ENCODE measurements at places on chromosomes 4 and X.
A peak's percentile ranks its signal among the peaks of the same experiment; 100 is the strongest.

GRCh38 chrX:46788902-46789301 is 30.0 kb upstream of the SLC9A7 start:
- DNase-seq = no peak

DNA sequence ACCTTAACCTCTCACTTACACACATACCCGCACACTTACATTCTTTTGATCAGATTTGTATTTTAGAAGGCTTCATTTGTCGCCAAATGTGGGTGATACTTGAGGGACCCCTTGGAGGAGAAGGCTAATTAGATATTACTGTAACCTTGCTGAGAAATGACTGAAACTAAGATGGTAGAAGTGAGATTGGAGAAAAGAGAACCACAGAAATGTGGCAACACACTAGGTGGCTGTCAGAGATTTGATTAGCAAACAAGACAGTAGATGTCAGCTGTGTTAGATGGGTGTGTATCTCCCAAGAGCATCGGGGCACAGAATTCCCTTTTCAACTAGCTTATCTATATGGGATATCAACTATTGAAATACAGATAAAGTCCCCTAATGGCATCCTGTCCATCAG is 149.3 kb upstream of the FABP2 start:
- DNase-seq = no peak

DNA sequence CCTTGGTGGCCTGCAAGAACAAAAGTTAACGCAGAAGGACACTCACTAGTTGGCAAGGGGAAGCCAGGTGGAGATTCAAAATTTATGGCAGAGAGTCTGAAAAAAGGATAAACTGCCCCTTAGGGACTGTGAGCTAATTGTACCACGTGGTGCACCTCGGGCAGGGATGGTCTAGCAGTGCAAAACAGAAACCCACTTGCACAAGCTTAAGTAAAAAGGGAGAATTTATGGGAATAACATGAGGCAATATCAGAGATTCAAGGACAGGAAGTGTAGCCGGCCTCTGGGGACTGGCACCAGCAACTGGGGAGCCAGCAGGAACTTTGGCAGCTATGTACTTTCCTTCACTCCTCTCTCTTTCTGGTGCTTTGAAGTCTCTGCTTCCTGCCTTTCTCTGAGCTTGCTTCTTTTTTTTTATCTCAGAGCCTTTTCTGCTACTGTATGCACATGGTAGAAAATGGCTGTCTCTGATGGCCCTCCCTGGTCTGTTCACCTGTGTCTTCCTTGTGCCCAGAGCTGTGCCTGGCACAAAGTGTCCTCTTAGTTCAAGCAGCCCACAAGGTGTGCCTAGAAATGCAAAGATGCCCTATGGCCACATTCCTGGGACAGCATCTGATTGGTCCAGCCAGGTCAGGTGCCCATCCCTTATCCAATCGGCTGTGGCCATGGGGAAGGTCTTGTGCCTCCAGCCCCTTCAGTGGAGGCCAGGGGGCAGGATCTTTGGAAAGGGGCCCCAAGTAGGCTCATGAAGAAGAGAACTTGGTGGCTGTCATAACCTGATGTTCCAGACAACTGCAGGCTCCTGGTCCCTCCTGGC is 114.8 kb upstream of the ATP6AP2 start:
- DNase-seq = no peak

- no peak for DNase-seq
Observed at GRCh38 chr4:40124690-40125089, 68.0 kb downstream of the N4BP2 start.

DNA sequence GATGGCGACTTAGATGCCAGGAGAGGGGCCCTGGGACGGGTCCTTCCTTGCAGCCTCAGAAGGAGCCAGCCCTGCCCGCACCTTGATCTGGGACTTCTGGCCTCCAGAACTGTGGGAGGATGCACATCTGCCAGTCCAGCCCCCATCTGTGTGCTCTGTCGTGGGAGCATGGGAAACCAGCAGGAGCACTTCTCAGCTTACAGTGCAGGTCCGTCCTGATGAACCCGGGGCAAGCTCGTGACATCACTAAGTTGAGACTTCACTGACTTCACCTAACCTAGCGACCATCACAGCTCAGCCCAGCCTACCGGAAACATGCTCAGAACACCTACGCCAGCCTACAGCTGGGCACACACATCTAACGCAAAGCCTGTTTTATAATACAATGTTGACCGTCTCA is 38.1 kb downstream of the ABLIM2 start:
- no peak for DNase-seq

GRCh38 chr4:41471126-41472071 is 66.6 kb upstream of the LIMCH1 start:
- DNase-seq = no peak

GRCh38 chrX:29215251-29215650 is 628.0 kb downstream of the IL1RAPL1 start:
- DNase-seq = no peak

DNA sequence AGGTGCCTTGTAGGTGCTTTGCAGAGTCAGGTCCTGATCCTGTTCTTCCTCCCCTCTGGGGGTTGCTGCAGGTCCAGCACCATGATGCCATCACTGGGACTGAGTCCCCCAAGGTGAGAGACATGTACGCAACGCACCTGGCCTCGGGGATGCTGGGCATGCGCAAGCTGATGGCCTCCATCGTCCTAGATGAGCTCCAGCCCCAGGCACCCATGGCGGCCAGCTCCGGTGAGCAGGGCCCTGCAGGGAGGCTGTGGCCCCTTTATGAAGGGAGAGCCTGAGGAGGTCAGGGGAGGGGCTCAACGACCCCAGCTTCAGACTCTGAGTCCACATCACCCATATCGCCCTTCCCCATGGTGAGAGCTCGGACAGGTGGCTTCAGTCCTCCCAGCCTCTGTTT is 23.1 kb downstream of the MAN2B2 start:
- DNase-seq = no peak

GRCh38 chr4:53480909-53481308 is 103.5 kb downstream of the FIP1L1 start:
- DNase-seq = no peak

DNA sequence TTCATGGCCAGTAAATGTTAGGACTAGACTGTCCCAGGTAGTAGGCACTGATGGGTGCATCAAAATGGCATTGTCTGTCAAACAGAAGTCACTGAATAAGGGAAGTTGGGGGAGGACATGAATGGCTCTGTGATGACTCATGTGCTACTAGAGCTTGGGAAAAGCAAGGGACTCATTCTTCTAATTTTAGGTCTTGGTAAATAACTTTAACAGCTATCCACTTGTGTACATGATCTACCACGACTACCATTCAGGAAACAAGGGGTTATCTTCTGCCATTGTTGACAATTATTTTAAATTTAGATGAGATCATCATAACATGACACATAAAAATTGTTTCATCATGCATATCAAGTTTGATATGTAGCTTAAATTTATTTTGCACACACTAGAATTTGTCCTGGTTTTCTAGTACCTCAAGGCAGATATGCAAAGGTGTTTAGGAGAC is 6.3 kb downstream of the AREG start:
- no peak for DNase-seq

- no peak for DNase-seq
Observed at GRCh38 chrX:71107762-71108360, 1.3 kb upstream of the CXorf65 start.

- DNase-seq = no peak
Observed at GRCh38 chr4:138865765-138866164, 149.8 kb upstream of the NOCT start.

DNA sequence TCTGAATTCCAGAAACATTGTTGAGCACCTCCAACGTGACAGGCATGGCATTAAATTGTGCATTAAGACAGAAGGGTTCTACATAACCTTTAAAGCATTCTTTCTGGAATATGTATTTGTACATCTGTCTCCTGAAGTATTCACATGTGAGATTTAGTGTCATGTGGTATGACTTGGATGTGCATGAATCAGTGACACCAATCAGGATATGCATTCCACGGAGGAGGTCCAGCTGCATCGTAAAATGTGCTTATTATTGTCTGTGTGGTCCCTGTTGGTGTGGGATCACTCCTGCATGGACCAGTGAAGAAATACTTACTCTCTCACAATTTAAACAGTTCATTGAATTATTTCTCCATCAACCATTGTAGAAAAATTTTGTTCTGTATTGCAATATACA is 149.0 kb downstream of the MID1 start:
- DNase-seq = no peak

DNA sequence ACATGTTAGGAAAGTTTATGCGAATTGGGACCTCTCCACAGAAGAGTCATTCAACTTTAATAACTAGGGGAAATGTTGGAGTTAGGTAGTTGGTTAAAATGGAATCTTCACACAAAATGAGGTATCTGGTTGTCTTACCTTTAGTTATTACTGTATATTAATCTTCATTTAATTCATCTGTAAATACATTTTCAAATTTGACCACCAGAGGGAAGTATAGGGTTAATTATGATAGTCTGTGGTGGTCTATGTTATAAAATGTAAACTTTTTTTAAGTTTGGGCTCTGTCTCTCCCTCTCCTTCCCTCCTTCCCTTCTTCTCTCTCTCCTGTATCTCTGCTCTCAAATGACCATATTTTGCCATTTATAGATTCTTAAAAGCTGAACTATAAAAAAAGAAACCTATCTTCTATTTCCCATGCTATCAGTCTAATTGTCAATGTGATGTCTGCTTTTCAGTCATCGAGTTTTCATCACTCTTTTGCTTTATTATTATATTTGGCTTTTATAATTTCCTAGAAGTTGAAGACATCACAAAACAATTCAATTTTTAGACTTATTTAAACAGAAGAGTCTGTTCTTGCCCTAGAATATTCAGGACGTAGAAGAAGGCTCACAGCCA is 49.8 kb downstream of the TMEM144 start:
- DNase-seq = peak; percentile 23

GRCh38 chr4:1126506-1126905 is 13.1 kb upstream of the RNF212 start:
- no peak for DNase-seq

DNA sequence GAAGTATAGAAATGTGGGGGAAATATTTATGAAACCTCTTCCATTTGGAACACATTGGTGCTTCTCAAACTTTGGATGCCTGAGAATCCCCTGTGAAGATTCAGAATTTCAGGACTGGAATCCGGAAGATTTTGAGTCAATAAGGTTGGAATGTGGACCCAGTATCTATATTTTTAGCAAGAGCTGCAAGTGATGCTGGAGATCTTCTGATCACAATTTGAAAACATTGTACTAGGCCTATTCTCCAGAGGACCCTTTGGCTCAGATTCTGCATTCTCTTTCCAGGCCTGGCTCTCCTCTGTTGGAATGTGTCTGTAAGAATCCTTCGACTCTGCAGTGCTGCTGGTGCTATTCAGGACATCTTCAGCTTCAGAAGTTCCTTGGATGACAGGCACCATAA is 2.4 kb upstream of the PKD2 start:
- no peak for DNase-seq

GRCh38 chrX:106874075-106874474 is 29.1 kb downstream of the RIPPLY1 start:
- DNase-seq = peak; percentile 9

DNA sequence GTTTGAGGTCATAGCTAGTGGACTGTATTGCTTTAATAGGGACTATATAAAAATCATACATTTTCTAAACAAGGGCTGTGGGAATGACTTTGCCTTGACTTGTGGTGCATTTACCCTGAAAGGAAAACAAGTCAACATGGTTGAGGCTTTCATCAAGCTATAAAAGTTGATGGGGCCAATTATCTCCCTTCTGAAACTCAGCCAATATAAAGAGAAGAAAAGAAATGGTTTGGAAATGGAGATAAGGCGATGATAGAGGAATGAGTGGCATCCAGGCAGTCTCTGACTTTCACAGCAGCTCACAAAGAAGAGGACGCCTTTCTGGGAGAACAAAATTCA is 118.7 kb downstream of the SMARCA1 start:
- no peak for DNase-seq

DNA sequence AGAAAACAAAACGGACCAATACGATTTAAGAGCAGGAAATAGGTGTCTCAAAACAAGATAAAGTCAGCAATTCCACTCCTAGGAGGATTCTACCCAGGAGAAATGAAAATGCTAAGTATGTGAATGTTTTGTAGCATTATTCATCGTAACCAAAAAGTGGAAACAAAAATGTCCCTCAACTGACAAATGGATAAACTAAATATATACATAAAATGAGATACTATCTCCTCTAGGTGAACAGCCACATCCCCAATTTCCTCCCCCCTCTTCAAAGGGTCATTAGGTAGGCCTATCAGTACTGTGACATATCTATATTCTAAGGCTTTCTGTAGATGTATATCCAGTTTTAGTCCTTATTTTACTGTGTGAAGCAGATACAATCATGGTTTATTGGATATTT is 18.0 kb downstream of the DDX3X start:
- DNase-seq = no peak

DNA sequence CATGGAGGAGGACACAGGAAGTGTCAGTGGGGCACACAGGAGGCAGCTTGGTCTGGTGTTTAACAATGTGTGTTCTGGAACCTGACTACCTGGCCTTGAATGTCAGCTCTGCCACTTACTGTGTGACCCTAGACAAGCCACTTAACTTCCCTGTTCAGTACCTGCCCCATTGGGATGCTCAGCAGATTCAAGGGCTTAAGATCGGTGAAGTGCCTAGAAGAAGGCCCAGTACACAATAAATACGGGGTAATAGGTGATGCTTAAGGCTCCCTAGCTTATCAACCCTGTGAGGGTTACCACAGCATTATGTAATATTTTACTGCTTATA is 1.6 kb upstream of the CHIC2 start:
- no peak for DNase-seq

- no peak for DNase-seq
Observed at GRCh38 chr4:25307596-25307995, 5.0 kb upstream of the ZCCHC4 start.

DNA sequence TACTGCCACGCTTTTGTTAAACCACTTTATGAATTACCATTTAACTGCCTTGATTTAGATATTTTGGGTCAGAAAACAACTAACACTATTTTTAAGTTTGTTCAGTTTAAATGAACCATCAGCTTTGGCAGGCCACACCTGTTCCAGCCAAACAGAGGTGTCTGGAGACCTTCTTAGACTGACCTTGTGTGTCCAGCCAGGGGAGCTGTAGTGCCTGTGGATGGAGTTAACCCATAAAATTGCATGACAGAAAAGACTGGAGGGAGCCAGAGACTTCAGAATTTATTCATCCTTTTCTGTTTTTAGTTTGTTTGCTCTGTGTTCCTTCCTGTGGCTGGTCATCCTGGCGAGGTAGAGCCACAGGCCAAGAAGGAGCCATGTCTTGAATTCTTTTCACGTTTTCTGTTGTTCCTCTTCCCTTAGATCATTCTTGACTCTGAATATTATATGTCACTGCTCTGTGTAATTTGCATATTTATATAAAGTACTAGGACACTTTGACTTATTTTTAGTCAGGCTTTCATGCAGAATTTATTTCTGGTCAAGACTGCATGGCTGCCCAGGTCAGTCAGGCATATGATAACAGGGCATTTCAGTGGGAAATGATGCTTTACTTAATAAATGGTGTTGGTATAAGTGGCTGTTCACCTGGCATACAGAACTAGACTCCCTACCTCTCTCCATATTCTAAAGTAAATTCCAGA is 26.7 kb downstream of the HERC3 start:
- DNase-seq = no peak

DNA sequence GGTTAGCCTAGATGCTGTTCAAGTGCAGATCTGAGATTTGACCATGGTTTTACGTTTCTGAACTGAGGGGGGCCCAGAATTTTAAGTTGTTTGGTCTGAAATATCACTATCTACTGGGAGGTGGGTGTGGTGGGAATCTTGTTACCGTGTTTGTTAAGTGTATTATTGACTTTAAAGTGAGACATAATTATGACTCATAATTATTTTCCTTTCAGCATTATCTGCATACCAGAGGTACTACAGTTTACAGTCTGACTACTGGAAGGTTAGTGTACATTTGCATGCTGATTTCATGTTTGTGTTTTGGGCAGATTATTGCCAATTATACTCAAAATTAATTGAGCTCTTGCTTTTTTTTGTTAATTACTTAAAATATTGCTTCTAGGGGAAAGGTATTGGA is 101.5 kb downstream of the KDM6A start:
- no peak for DNase-seq

Measured in NCI-H1694 treated with DMSO at 0.1 percent for 48 hours (cell line).